ENCODE measurements at places on chromosomes 11 and 22.

DNA sequence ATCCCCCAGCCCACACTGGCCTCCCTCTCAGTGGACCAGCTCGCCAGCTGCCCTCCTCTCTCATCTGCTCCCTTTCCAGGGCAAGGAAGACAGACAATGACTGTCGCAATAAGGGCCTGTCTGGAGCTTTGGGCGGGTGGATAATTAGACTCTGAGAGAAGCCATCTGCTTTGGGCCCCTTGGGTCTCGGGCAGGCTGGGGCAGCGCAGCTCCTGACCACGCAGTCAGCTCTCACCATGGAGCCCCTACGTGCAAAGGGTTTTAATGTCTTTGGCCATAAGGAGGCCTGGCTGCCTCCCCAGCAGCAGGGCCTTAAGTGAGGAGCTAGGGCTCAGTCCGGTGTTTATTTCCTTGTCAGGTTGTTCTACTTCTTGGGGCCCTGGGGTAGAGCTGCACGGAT is 153.9 kb downstream of the CHST1 start:
- no peak for DNase-seq

GRCh38 chr22:48719978-48720661 is 1107.6 kb downstream of the BRD1 start:
- DNase-seq, result no peak

DNA sequence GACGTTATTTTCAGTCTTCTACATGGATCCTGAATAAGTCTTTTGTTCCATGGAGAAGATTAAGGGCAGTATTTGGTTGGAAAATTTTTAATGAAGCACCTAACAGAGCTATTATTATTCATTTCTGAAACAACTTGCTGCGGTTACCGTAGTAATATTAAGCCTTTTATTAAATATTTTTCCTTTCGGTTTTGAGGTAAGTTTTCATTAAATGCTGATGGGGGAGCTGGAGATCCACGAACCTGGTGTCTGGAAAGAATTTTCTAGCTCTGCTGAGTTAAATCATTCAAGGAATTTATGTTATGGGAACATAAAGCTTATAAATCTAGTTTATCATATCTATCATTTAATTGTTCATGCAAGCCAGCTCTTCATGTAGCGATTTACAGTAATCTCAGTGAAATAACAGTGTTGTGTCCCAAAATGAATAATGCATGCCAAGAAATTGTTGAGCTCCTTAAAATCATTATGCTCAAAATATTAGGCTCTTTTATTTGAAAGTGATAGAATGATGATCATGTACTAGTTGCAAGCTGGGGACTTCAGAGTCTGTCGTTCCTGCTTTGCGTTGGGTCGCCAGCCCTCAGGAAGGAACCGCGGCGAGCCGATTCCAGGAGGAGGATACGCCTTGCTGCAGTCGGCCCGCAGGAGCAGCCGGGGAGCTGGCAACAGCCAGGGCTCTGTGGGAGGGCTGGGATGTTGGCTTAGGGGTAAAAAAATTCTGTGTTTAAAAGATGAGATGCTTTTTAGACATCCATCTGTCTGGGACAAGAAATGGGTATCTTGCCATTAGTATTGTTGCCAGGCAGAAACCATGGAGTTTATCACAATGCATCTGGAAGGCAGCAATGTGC is 83.1 kb downstream of the TBC1D22A start:
- peak; percentile 21 for DNase-seq

DNA sequence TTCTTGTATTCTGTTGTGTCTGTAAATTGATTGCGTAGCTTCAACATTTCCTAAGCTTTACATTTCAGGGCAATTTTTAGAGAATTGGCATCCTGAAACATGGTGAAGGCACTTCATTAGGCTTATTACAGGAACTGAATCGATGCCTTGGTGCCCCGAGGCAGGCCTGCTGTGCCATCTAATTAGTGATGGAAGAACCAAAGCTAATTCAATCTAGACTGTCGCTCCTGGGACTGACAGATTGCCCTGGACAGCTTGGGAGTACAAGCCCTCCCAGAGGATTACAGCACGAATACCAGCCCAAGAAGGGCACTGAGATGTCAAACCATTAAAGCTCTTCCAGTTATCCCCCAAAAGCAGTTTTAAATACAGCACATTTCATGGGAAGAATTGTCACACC is 243.2 kb upstream of the ZC3H12C start:
- no peak for DNase-seq

DNA sequence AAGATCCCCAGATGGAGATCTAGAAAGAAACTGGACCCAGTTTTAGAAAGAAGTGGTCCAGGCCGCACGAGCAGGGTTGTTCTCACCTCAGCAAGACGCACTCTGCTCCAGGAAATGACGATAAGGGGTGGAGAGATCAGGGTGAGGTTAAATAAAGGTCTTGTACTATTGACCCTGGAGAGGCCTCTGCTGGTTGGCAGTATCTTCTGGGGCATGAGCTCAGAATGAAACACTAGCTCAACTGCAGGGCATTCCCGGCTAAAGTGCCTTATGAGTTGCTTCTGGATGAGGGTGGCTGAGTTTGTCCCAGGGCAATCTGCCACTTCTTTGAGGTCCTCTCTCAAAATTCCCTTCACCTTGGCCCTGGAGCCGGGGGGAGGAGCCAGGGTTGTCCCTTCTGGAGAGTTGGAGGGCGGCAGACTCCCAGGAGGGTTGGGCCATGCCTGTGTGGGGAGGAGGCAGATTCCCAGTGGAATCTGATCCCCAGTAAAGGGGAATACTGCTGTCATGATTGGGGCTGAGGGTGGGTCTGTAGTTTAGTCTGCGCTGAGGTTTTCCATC is 10.9 kb downstream of the USP2 start:
- no peak for DNase-seq

DNA sequence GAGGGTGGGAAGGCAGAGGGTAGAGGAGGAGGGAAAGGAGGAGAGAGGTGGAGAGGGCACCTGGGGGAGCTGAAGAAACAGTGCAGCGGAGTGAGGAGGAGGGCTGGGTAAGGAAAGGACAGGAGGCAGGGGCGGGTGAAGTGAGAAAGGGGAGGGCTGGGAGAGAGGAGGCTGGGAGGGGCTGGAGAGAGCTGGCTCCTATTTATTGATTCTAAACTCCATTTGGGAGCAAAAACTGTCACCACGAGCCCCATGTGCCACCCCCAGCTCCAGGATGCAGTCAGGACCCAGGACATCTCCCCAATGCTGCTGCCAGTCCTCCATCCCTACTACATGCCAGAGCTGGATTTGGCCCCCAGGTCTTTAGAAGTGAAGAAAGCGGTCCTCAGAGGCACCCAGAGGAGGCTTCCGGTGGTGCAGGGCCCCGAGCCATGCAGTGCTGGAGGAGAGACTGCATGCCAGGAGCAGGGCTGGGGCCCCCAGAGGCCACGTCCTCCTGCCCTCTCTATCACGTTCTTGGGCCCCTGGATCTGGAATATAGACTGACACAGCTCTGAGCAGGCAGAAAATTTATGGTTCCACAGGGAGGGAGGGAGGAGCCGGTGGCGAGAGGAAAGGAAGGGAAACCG is 53.7 kb downstream of the SLC22A12 start:
- DNase-seq, result no peak

DNA sequence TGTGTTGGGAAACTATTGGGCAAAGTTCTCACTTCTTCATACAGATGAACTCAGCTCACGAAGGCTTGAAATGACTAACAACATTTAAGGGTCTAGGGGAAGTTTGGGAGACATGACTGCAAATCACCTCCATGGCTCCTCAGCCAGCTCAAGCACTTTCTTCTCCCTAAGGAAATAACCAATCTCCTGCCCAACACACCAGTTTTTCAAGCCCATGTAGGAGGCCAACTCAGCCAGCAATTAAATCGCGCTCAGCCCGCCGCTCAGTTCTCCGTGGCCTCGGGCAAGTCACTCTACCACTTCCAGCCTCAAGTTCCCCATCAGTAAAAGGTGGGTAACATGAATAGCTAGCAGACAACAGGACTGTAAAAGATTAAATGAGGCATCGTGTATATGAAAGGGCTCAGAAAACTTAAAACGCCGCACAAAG is 796 bp downstream of the POLDIP3 start:
- no peak for DNase-seq

DNA sequence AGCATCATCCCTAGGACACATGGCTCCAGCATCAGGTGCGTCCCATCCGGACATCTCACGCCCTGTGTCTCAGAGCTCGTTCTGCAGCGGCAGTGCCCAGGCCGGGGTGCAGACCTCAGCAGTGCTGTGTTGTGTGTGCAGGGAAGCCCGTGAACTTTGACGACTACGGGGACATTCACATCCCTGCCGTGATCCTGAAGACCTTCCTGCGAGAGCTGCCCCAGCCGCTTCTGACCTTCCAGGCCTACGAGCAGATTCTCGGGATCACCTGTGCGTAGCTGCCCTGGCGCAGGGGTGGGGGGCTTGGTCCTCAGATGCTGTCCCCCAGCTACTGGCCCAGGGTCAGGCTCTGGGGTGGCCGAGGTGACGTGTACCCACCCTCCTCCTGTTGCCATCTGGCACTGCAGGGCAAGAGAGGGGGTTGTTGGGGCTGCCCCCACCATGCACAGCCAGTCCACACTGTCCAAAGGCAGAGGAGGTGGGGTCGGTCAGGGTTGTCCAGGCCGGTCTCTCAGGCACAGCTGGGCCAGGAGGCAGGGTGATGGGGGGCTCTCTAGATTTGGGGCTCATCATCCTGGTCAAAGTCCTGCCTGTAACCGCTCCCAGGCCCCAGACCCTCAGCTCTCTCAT is 96.5 kb downstream of the ARHGAP8 start:
- no peak for DNase-seq

GRCh38 chr11:47550288-47551047 is 2.5 kb downstream of the CELF1 start:
- no peak for DNase-seq

- DNase-seq, result no peak
These were observed 9.1 kb downstream of the PIWIL4 start for GRCh38 chr11:94576306-94576705.

DNA sequence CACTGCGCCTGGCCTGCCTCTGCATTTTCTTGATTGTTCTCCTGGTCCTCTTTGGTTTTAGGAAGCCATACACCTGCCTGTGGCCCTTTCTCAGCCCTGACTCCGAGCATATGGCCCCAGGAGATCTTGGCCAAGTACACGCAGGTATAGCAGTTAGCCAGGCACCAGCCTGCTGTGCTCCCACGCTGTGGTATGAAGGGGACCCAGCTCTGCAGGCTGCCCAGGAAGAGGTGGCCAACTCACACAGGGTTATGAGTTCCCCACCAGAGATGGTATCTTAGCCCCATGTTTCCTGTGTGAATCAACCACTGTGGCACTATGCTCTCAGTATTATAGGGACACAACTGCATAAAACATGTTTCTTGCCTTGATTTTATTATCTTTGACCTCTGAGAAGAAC is 31.1 kb downstream of the SGSM3 start:
- DNase-seq, result no peak

GRCh38 chr11:118531597-118532084 is 649 bp downstream of the TMEM25 start:
- no peak for DNase-seq

GRCh38 chr11:39732001-39732400 is 1727.5 kb downstream of the LRRC4C start:
- DNase-seq, result no peak

- no peak for DNase-seq
These were observed 13.3 kb downstream of the FAM83F start for GRCh38 chr22:40007853-40008710.

GRCh38 chr22:23103199-23103954 is 33.1 kb downstream of the GNAZ start:
- DNase-seq, result no peak
